Stimulated activated CD8-positive, alpha-beta memory T cell treated with anti-CD3 and anti-CD28 coated beads, Interleukin-15, amount 100 ng/mL, for 1 hour (primary cell): ENCODE measurements at places on chromosomes 3 and 15.

- DNase-seq = no peak
Measured at GRCh38 chr3:37816271-37816670, 45.4 kb upstream of the CTDSPL start.

DNA sequence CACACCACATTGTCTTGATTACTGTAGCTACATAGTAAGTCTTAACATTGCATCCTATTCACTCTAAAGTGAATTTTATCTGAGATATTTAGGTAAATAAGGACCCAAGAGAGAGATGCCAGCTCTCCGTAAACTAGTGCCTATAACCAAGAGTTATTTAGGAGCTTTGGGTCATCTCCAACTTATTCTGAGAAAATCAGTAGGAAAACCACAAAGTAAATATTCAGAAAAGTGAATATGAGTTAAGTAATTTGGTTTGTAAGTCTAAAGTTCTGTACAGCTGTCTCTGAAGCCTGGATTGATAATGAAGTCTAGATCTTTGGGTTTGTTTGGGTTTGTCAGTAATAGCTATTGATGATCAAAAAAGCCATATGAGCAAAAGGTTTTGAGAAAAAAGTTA, 120.0 kb downstream of the FNDC3B start:
- DNase-seq = no peak

- no peak for DNase-seq
Measured at GRCh38 chr15:87724330-87724729, 532.2 kb downstream of the NTRK3 start.

- DNase-seq = no peak
Measured at GRCh38 chr3:111690242-111690641, 95.1 kb upstream of the ZBED2 start.

DNA sequence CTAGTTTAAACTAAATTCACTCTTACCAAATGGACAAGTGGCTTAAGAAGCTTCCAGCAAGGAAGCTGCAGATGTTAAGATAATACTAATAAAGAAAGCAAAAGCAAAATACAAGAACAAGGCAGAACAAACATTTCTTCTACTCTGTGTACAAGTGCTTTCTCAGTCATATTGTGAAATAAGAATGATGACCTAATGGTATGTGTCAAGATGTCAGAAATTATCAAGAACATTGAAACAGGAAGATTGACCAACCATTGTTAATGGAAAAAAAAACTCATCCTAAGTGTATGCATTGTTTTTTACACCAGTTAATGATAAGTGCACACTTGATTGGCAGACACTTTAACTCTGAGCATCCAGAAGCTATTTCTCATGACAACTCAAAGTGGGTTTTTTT, 65.4 kb upstream of the P2RY1 start:
- no peak for DNase-seq

- no peak for DNase-seq
Measured at GRCh38 chr15:92092289-92093105, 239.0 kb downstream of the SLCO3A1 start.

- DNase-seq = no peak
Measured at GRCh38 chr15:65603559-65603958, 7.4 kb downstream of the INTS14 start.

DNA sequence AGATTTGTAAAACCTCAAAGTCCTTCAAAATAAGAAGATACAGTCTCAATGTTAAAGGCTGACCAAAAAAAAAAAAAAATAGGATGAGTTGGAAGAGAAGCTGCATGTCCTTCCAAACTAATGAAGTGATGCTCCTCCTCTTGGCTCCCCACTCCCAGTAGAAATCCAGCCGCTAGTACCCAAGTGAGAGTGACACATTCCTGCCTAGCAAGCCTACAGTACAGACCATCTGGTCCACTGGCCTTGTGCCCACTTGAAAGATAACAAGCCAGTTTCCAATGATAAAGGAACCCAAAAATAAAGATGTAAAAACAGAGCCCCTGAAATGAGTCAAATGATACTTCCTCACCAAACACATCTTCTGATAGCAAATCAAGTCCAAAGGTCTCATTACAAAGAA, 258.7 kb upstream of the NSMCE3 start:
- no peak for DNase-seq

- DNase-seq = no peak
Measured at GRCh38 chr3:67305160-67305559, 307.1 kb downstream of the KBTBD8 start.

- DNase-seq = no peak
Measured at GRCh38 chr15:35665896-35666536, 120.1 kb upstream of the DPH6 start.

DNA sequence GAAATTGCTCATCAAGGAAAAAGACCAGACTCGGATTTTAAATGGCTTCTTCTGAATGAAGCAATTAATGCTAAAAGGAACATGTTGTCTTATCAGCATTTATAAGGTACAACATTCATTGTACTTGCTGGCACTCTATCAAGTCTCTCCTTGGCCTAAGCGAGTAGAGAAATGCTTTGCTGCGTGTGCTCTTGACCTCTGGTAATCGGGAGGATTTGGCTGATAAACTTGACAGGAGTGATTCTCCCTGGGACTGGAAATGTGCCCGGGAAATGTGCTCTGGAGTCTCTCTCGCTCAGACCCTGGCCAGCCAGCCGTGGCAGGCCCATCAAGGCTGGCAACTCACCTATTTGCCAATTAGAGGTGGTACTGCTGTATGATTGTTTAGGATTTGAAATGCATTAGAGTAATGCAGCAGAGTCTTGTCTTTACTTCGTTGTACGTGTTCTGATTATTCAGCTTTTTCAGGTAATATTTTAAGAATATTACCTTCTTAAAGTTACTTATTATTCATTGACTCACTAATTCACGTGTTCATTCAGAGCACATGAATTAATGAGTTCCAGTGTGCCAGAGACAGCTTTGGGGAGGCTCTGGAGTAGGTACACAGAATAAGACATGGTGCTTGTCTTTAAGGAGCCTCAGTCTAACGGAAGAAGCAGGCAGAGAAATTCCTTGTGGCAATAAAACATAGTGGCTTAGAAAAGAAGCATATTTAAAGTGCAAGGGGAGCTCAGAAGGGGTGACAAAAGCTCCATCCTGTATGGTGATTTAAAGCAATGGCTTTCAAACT, 48.0 kb upstream of the TPRG1 start:
- no peak for DNase-seq

DNA sequence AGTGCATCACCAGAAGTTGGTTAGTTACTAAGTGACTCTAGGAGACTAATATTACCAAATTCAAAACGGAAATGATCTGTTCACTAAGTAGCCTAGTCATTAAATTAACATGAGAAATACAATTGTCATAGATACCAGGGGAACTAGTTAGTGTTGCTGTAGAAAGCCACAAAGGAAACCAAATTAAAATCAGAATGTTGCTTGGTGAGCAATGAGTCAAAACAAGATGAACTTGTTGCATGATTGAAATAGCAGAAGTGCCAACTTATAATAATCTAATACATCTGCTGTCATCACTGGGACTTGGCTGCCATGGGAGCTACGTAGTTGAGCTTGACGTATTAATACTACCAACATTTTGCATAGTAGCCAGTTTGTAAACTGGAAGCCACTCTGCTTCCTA, 458.1 kb downstream of the DIPK2A start:
- no peak for DNase-seq

DNA sequence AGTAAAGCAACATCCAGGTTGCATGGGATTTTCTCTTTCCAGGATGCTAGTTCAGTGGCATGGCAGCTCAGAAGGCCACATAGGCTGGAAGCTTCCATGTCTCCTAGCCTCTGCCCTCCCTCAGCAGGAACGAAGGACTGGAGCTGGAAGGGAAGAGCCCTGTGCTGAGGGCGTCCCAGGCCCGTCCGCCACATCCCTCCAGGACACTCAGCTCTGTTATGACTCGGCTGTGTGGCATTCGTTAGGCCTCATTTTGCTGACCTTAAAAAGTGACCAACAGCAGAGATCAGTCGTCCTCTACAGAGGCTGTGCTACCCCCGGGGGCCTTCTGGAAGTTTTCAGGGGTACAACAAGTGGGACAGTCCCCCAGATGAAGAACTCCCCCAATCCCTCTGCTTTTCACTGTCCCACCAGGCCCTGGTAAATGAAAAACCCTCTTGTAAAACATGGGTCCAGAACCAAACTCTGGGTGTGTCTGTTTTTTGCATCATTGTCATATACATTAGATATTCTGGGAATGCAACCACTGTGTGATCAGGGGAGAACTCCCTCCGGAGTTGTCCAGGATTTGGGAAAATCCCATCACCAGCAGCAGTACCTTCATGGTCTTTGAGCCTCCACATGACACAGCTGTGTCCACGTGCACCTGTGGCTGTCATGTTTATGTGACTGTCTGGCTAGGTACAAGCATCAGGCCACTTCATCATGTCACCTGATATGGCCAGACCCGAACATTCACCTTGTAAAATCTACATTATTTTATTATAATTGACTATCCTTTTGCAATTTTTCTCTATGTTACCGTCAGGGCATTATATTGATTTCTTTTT, 149.9 kb downstream of the OR4M2 start:
- DNase-seq = no peak

- no peak for DNase-seq
Measured at GRCh38 chr3:23781051-23781450, 24.7 kb upstream of the UBE2E1 start.

DNA sequence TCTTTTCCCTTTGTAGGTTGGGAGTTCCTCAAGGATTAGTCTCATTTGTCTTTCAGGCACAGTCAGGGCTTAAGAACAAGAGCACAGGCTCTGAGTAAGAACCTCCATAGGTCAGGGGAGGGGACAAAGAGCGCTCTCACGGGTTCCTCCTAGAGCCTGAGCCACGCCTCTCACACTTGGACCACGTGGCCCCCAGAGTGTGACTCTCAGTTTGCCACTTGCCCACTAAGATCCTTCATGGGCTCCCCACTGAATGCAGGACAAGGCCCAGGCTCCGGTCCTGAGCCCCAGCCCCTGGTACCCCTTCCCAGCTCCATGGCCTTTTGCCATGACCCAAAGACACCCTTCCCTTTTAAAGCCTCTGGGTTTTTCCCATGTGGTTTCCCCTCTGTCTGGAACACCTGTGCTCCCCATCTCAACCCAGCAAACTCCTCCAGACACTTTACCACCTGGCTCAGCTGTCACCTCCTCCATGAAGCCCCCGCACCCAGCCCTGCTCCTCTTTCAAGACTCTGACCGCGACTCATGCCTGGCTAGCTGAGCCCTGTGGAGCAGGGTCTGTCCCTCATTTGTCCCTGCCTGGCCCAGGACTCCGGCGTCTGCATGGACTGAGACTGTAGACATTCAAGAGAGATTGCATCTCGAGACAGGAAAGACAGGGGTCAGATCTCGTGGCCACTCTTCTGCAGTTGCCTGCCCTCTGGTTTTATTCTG, 32.7 kb downstream of the IQSEC1 start:
- DNase-seq = peak; percentile 10

DNA sequence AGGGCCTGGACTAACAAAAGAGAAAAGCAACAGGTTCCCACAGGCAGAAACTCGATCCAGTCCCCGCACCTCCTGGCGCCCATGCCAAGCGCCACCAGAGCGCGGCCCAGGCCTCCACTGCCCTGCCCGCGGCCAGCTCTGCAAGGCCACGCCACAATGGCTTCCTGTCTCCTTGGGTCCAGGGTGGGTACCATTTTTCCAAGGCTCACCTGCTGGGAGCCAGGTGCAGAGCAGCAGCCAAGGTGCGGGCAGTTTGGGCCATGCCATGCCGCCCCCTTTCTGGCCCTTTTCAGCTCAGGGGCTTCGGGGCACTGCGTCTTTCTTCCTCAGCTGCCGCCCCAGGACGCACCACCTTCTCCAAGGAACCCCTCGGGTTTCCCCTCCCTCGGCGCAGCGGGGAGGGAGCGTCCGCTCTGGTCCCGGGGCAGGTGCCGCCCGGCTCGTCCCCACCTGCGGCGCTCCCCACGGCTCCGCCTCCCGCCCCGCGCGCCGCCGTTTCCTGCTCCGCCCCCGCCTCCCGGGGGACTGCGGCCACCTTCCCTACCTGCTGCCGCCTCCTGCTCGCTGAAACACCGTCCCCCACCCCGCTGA, at the start of gene ILDR1:
ILDR1 (minus strand) TSS at position 437 of the 591 bp plus-strand sequence; CDS start at position 267, 170 bp downstream.
- no peak for DNase-seq

GRCh38 chr3:9074079-9074478, 110.8 kb upstream of the RAD18 start:
- DNase-seq = no peak

GRCh38 chr15:63093486-63094205, 28.0 kb upstream of the LACTB start:
- DNase-seq = peak; percentile 60
